ENCODE measurements at places on chromosomes 13 and 19.

DNA sequence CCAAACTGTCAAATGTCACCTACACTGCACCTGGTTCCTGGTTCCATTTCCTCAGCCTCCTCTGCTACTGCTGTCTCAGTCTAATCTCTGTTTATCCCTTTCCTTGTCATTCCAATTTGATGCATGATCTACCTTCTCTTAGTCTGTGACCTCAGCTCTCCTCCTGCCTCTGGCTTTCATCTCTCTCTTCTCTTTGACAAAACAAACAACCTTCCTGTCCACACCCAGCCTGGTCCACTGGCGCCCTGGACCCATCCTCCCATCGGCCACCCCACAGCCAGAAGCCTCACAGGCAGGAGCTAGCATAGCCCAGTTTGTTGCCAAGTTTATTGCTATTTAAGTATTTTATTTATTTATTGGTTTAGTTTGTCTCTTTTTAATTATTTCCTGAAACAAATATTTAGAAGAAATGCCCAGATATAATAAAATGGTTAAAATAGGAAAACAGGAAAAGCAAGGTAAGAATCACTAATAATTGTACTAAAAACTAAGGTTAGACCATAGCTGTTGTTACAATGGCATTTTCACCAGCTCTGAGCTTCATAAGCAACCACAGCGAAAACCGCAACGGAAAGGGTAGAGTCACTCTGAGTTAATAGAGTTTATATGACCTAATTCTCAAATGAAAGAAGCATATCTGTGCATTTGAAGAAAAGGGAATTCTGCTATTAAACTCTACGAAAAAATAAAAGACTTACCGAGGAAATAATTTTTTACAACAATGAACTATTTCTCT, 68.6 kb downstream of the EFNB2 start:
- DNase-seq, result no peak

DNA sequence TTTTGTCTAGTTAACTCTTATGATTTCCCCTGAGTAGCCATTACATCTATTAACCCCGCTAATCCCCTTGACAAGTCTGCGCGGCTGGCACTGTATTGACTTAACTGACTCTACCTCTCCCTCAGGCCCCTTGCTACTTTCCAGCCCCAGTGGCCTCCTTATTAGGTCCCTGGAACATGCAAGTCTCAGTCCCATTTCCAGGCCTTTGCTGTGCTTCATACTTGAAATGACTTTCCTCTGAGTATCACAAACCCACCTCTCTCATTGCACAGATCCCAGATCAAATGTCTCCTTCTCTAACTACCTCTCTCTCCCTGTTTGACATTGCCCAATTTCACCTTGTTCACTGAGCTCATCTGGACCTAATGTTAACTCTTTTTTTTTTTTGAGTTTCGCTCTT, 13.2 kb downstream of the SPACA6 start:
- no peak for DNase-seq

DNA sequence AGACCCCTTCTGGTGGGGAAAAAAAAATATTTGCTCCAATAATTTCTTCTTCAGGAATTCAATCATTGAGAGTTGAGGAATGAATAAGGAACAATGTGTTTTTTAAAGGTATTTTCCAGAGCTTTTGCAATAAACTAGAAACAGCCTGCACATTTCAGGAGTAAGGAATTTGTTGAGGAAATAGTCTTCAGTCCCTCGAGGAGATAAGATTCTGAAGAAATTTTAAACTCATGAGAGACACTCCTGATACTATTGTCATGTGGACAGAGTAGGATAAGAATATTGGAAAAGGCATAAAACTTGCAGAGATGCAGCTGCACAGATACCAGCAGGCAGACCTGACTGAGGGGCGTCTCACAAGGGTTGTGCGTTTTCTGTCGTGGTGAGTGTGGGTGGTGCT, 36.6 kb downstream of the COMP start:
- no peak for DNase-seq

- DNase-seq, result no peak
Observed at GRCh38 chr13:68713394-68713793, 1394.2 kb upstream of the ATXN8OS start.

DNA sequence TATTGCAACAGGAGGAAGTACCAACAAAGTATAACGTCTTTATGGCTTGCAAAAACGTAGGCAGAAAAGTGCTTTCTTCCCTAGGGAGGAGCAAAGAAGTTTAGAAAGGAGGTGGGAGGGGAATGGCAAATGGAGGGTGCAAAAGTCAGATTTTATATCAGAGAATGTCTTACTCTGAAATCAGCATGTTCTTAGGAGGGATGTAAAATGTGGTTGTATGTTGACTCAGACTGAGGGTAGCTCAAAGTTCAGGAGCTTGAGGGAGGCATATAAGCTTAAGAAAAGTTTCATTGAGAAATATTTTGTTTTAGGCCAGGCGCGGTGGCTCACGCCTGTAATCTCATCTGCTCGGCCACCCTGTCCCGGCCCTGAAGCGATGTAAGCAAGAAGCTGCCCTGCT, 1.7 kb downstream of the ZNF90 start:
- no peak for DNase-seq

DNA sequence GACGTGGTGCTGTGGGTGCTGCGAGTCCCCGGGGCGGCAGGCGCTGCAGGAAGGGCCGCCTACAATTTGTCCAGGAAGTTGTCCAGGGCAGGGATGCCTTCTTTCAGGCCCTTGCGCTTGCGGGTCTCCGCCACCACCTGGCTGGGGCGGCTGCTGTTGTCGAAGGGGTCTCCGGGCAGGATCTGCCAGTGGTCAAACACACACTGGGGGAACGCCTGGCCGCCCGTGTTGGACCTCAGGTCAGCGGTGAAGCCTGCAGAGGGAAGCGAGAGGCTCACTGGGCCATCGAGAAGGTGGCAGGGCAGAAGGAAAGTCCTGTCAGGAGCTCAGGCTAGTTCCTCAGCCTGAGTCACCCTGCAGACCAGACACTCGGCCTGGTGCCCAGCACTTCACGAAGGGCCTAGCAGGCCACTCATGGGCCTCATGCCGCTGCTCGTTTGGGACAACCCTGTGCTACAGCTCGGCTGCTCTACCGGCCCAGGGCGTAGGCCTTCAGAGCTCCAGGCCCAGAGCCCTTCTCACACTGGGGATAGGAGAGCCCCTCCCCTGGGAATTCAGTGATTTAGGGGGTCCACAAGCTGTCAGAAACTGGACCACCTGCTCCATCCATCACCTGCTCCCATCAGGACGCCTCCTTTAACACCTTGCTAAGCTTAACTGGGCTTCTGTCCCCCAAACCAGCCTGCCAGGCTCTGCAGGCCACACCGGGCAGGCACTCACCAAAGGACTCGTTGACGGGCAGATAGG, 5.8 kb upstream of the DAPK3 start:
- no peak for DNase-seq

DNA sequence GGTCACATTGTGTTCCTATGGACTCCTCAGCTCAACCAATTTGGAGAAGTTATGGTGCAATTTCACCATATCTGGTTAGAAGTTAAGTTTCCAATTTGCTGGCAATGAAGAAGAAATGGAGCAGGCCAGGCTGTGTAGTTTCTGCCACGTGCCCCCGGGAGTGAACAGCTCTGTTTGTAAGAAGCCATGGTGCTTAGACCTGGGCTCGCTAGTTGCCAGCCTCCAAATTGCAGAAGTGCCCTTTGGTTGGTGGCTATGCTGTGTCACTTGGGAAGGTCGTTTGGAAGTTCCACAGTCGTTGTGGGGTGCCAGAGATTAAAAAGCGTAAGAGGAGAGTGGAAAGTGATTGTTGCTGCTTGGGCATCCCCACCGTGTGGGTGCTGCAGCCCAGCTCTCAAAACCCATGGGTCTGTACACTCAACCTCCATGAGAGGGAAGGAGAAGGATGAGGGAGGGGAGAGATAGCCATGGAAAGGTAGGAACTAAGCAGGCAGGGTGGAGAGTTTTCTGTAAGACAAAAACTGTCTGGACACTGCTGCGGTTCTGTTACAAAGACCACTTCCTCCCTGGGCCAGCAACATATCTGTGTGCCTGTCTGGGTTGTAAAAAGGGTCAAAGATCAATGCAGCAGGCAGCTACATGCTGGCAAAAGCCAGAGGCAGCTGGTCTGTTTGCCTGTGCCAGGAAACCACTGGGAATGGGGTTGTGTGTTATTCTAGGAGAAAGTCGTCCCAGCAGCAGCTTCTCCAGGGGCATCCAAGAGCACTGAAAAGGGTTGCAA, 10.8 kb downstream of the ALOX5AP start:
- no peak for DNase-seq

- no peak for DNase-seq
Observed at GRCh38 chr13:30305456-30305970, 1.8 kb downstream of the KATNAL1 start.

- no peak for DNase-seq
Observed at GRCh38 chr13:34310539-34310938, 492.6 kb downstream of the RFC3 start.

DNA sequence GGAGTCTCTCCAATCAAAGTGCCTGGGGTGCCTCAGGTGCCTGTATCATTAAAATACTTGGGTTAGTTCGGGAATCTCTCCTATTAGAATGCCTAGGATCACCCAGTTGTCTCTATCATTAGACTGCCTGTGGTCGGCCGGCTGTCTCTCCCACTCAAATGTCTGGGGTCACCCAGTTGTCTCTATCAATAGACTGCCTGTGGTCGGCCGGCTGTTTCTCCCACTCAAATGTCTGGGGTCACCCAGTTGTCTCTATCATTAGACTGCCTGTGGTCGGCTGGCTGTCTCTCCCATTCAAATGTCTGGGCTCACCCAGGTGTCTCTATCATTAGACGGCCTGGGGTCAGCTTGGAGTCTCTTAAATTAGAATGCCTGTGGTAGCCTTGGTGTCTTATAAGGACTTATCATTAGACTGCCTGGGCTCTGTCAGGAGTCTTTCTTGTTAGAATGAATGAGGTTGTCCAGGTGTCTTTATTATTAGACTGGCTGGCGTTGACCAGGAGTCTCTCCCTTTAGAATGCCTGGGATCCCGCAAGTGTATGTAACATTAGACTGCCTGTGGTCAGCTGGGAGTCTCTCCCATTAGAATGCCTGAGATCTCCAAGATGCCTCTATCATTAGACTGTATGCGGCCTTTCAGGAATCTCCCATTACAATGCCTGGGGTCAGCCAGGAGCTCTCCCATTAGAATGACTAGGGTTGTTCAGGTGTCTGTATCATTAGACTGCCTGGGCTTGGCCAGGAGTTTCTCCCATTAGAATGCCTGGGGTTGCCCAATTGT, 1555.5 kb downstream of the UQCRFS1 start:
- no peak for DNase-seq

DNA sequence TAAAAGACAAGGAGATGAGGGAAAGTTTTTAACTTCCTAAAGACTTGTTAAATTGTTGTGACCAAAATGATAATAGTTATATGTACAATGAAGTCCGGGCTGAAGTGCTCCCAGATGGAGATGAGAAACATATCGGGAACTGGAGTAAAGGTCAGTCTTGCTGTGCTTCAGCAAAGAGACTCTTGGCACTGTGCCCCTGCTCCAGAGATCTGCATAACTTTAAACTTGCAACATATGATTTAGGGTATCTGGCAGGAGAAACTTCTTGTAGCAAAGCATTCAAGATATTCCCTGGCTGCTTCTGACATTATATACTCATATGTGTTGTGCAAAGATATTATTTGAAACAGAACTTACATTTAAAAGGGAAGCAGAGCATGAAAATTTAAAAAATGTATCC, 786.6 kb upstream of the SLITRK6 start:
- DNase-seq, result no peak

DNA sequence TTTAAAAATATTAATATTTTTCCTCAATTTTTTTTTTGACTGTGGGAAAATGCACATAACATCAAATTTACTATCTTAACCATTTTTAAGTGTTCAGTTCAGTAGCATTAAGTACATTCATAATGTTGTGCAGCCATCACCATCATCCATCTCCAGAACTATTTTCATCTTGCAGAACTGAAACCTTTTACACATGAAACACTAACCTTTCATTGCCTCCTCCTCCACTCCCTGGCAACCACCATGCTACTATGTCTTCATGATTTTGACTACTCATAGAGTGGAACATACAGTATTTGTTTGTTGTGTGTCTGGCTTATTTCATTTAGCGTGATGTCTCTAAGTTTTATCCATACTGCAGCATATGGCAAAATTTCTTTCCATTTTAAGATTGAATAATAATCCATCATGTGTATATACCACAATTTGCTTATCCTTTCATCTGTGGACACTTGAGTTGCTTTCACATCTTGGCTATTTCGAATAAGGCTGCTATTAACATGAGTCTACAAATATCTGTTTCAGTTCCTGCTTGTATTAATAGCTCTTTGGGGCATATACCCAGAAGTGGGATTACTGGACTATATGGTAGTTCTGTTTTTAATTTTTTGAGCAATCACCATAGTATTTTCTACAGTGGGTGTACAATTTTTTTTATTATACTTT, 376.4 kb downstream of the MTUS2 start:
- no peak for DNase-seq

DNA sequence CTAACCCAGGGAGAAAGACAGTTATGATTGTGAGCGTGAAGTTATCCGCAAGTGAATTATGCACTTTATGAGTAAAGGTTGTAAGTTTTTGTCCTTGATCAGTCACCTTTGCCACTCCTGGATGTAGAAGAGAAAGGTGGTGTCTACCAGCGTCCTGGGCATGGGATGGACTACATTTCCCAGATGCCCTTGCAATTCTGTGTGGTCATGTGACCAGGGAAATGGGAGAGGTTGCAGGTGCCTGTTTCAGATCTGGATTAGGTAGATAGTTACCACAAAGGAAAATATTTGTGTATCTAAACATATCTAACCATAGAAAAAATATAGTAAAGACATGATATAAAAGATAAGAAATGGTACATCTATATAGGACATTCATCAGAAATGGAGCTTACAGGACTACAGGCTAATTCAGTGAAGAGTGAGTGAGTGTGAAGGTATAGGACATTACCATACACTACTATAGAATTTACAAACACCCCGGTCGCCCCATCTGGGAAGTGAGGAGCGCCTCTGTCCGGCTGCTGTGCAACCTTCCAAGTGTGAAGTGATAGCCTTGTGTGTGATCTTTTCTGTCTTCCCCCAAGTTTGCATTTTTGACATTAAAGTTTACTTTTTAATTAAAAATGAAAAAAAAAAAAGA, 51.6 kb upstream of the CACNA1A start:
- no peak for DNase-seq

DNA sequence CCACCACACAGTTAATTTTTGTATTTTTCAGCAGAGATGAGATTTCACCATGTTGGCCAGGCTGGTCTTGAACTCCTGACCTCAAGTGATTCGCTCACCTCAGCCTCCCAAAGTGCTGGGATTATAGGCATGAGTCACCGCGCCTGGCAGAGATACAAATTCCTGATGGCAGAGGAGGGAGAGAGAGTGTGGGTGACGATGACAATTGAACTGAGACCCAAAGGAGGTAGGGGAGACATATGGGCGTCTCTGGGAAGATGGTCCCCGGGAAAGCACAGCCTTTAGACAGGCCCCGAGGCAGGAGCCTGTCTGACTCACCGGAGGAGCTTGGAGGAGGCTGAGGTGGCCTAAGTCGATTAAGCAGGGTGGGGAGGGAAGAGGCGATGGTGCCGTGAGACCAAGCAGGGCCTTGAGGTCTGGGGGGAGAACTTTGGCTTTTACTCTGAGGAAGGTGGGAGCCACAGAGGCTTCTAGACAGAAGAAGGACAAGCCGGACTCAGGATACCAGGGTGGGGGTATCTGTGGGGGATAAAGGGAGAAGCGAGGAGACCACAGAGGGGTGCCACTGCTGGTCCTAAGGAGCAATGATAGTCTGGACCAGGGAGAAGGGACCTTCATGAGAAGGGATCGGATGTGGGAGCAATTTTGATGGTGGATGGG, 38.2 kb downstream of the ARRDC2 start:
- DNase-seq, result peak; percentile 54
